NCI-H526 treated with DMSO at 0.1 percent for 48 hours (cell line): ENCODE measurements at places on chromosomes 7 and 10.

DNA sequence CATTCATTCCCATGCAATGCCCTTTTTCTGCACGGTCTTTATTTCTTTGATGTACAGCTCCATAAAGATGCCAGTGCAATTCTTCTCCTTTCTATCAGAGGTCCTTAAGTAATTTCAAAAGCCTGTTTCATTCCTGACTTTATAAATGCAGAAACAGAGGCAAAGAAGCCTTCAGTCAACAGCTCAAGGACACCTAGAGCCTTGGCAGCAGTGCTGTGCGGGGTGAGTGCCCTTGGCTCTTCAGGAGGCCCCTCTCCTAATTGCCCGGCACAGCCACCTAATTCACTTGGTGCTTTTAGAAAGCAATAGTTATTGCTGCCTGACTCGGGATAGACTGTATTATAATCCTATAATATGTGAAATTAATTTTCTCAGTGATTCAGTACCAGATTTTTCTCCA, 169.6 kb upstream of the KLF6 start:
- DNase-seq = no peak

- no peak for DNase-seq
Observed at GRCh38 chr7:142884286-142884640, 1.3 kb downstream of the TRPV6 start.

DNA sequence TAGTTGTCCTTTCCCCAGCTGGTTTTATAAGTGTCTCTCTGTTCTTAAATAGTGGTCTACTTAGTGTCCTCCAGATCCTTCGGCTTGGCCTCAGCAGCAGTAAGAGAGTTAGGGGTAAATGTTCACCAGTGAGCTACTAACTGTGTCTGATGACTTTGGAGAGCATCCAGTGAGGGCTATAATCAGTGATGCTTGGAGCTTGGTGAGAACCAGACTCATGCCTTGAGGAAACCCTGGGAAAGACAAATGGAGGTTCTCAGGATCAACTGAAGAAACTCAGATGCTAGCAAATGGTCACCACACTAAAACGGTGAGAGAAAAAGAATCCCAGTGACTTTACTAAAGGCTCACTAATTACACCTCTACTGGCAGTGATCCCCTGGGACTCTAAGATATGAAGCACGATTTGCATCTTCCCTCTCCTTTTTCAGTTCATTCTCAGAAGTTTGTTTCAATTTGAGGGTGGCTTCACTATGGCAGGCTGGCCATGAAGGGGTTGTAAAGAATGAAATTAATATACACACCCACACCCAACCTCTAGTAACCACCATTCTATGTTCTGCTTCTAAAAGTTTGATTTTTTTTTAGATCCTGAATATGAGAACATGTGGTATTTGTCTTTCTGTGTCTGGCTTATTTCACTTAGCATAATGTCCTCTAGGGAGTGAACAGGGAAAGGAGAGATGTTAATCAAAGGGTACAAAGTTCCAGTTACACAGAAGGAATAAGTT, 177.9 kb downstream of the PDE1C start:
- DNase-seq = peak; percentile 29

DNA sequence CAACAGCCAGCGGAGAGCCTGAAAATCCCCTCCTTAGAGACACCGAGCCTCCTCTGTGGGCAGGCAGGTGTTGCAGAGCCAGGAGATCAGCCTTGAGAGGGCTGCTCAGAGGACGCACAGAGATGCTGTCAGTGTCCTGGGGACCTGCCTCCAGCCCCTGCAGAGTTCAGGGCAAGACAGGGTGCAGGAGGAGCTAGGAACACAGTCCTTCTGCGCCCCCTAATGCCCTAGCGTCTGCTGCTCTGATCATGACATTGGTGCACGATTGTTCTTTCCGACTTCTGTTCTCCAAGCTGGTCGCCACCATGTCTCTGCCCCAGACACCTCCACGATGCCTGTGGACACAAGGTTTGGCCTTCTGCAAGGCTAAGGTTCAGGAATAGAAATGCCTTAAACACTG, 613.7 kb upstream of the MKI67 start:
- no peak for DNase-seq

- DNase-seq = no peak
Observed at GRCh38 chr10:32731527-32731926, 226.5 kb downstream of the ITGB1 start.

- no peak for DNase-seq
Observed at GRCh38 chr7:127018889-127019288, 233.9 kb downstream of the GRM8 start.

GRCh38 chr7:46993396-46993795, 588.5 kb downstream of the TNS3 start:
- no peak for DNase-seq

DNA sequence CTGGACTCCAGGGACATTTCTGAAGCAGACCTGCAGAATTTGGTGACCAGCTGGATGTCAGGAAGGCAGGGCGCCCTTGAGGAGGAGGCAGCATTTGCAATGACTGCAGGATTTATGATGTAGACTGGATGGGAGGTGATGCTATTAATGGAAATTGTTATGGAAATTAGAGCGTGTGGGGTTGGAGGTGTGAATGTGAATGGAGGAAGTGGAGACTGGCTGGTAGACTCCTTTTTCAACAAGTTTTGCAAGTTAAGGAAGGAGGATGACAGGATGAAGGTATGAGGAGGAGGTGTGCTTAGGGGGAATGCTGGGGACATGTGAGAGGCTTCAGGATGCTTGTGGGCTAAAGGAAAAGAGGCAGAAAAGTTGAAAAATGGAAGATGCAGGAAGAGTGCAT, 137.0 kb downstream of the TMEM178B start:
- DNase-seq = no peak

GRCh38 chr10:127159648-127160245, 36.6 kb downstream of the INSYN2A start:
- no peak for DNase-seq

DNA sequence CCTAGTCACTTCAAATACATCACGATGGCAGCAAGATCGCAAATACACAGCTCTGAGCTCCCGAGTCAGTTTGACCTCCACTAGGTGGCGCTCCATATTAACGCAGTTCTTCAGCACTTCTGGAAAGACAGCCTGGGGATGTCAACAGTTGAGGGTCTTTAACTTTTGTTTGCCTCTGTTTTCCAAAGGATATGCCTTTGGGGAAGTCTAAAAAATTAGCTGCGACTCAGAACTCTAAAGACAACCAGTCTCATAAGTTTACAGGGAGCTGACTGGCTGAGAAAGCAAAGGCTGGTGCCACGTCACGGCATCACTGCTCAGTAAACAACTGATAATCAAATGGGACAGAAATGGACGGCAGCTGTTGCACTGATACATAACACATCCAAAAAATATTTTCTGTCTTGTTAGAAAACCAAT, 458.8 kb downstream of the SORCS1 start:
- DNase-seq = peak; percentile 0

- no peak for DNase-seq
Observed at GRCh38 chr7:55488804-55489340, 83.4 kb downstream of the VOPP1 start.

GRCh38 chr7:19146699-19147098, 1.5 kb upstream of the FERD3L start:
- no peak for DNase-seq

GRCh38 chr7:155544485-155544884, 1.9 kb downstream of the CNPY1 start:
- no peak for DNase-seq

- DNase-seq = no peak
Observed at GRCh38 chr7:30932562-30932961, 20.9 kb downstream of the AQP1 start.

DNA sequence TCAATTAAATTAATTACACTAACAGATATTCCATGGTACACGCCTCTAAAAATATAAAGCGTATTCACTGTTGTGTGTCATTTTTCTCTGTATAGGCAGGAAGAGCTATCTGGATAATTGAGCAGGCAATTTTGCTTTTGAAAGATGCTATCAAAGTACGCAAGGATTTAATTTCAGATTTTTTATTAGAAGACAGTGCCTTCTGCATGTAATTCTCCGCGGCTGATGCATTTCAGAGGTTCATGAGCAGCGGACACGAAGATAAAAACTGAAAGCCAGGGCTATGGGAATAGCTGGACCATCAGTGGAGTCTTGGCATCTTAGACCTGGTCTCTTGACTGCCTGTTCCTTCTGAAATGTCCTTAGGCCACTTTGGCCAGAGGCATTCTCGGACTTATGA, 35.7 kb upstream of the SDK1 start:
- DNase-seq = no peak

- DNase-seq = no peak
Observed at GRCh38 chr10:42972946-42973345, 103.9 kb upstream of the RET start.

DNA sequence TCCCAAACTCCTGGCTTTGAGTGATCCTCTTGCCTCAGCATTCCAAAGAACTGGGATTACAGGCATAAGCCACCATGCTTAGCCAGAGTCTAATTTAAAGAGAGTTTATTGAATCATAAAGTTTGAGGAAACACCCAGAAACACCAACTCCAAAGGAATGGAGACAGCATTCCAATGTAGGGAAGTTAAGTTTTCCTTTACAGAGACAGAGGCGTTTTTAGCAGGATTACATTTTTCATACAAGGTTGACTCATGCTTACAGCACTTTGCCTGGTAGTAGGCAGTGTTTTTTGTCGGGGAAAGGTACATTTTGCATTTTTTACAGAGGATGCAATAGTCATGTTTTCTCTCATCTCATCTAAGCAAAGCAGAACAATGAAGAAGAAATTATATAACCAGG, 18.9 kb upstream of the OPN4 start:
- DNase-seq = no peak

DNA sequence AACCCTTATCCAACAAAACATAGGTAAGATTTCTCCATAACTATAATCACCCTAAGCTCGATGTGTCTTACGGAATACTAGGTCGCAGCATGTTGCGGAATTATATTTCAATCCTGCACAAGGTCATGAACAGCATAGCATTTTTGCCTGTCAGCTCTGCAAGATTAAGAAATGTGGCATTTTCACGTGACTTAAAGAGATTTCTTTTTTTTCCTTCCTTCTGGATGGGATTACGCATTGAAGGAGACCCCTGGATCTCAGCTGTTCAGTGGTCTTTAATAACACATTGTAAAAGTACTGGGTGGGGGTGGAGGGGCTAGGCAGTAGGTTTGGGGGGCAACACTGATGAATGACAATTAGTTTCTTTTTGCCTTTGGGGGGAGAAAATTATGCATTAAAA, 106.7 kb downstream of the CUBN start:
- DNase-seq = no peak

DNA sequence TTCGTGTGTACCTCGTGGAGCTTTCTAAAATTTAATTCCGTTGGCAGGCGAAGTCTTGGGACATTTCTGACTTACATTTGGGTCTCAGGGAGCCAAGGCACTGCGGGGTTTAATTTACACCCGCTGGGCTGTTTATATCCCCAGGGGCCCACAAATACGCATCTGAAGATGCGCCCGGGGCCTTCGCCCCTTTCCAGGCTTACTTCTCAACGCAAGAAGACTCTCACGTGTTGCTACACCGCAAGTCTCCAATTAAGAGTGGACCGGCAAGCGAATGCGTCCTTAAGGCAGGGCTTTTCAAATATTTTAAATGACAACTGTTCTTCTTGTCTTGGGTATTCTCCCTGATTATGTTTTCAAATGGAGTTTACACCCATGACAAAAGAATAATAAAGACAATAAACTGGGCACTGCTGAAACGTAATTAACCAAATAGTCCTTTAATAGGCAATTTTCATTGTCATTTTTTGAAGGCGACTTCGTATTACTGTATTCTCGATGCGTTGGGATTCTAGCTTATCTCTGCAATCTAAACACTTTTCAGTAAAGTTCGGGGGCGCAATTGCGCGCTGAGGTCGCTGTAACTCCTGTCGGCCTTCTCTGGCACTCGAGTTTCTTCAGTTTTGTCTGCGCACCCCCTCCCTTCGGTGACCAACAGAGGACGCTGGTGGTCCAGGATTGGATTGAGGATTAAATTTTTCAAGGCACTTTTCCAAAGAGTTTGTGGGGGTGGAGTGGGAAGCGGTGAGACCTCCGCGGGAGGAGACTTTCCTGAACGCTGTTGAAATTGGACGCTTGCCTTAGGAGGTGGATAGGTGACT, 837 bp upstream of the IGFBP3 start:
- DNase-seq = no peak

DNA sequence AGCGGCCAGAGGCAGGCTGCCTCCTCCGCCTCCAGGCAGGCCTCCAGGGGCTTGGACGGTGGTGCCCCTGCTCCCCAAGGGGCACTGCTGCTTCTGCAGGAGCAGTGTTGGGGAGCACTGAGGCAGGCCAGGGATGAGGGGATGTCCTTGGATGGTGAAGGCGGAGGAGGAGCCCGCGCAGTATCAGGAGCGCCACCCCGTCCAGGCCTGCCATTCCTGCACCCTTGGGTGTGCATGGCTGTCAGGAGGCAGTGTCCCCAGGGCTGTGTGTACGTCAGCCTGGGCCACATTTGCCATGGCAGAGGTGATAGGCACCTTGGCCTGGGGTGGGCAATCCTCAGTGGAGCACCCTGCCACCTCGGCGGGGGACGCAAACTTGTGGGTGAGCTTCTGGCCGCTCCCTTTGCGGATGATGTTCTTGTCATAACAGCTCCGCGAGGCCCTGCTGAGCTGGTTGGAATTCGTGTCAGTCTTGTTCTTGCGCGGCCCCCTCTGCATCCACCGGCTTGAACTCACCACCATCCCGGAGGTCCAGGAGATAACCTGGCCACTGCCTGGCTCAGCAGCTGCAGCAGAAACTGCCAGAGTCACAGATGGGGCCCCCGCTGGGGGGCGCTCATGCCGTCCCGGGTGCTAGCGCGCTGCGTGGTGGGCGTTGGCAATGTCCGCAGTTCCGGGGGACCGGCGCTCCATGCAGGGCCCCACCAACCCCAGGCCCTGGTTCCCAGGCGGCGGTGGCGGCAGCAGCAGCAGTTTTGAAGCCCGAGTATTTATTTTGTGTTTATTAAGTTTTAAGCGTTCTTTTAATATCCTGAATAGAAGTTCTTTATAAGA, 182.3 kb upstream of the ADCY1 start:
- no peak for DNase-seq

DNA sequence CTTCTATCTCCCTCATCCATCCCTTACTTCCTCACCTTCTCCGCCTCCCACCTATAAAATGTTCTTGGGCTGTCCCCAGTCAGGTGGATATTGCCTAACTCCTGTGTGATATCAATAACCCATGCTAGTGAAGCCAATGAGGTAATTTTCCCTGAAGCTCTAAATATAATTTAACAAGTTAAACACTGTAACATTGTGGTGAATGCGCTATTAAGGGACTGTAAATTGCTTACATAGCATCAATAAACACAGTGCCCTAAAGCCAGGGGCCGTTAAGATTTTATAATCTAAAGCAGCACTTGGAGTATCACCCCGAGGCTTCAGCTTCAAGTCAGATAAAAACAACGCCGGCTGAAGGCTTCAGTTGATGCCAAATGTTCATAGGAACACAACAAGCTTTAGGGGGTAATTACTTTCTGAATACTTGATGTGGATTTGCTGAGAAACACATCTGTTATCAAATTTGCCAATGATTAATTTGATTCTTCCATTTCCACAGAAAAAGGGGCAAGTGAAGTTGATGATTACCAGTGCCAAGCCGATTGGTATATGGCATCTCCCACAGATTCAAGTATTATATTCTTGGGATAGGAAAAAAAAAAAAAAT, 138.4 kb downstream of the CREB5 start:
- no peak for DNase-seq

DNA sequence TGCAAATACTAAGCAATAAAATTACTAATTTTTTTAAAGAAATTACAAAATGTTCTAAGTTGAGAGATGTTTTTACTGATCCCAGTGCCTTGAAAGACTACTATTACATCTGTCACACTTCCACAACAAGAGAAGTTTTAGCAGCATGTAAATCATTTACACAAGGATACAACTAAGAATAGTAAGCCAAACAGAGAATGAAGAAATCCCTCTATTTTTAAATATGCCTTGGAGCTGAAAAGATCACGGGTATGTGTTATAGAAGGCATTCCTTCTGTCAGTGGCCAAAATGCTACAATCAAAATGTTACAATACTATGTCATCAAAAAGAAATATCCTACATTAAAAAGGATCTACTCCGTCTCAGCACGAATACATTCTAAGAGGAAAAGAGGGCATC, 52.6 kb downstream of the LARP4B start:
- DNase-seq = no peak
